Fibroblast of skin of right quadriceps (primary cell): ENCODE measurements at places on chromosomes 5 and 9.

- peak; percentile 72 for DNase-seq
Measured at GRCh38 chr9:94973451-94973941, 247.0 kb downstream of the AOPEP start.

DNA sequence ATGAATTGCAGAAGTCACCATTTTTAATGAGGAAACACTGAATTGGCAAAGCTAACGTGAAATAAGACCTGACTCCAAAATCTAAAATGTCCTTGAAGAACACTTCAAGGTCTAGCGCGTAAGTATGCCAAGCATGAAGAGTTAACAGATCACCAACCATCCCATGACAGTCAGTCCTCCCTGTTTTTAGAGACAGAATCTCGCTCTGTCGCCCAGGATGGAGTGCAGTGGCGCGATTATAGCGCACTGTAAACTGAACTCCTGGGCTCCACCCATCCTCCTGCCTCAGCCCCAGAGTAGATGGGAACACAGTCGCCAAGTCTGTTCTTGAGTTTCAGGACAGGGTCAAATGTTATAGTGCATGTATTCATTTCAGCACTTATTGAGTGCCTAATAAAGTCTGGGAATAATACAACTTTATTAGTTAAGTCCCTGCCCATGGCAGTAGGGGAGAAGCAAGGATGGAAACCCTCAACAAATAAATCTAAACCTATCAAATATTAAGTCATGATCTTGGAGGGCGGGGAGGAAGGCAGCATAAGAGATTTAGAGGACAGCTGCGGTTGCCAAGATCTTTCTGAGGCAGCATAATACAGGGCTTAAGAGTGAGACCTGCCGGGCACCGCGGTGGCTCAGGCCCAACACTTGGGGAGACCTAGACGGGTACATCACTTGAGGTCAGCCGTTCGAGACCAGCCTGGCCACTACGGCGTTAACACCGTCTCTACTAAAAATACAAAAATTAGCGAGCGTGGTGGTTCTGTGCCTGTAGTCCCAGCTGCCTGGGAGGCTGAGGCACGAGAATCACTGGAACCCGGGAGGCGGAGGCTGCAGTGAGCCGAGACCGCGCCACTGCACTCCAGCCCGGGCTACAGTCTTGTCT lies 1.1 kb downstream of the ATPSCKMT start:
- no peak for DNase-seq

GRCh38 chr5:109748546-109748945 lies 58.8 kb downstream of the MAN2A1 start:
- peak; percentile 32 for DNase-seq

GRCh38 chr5:175715627-175716522 lies 58.0 kb downstream of the HRH2 start:
- no peak for DNase-seq

GRCh38 chr9:79682076-79682736 lies 110.4 kb downstream of the TLE4 start:
- DNase-seq = no peak

GRCh38 chr9:5978523-5978922 lies 36.9 kb downstream of the RANBP6 start:
- no peak for DNase-seq

DNA sequence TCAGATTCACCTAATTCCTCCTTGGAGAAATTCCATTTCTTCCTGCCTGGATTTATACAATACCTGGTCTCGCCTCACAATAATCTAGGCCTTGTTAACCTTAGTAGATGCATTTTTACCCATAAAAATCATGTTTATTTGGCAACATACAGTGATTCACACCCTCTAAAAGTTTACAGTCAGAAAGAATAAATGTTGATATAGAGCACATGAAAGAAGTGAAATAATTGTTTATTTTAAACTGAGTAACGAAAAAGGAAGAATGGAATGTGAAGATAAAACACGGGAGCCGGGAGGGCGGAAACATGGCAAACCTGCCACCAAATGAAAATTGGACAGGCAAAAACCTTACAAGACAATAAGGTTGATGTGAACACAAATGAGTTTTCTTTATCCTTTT lies 28.9 kb upstream of the KCNN2 start:
- no peak for DNase-seq

GRCh38 chr5:179228341-179229121 lies 116.7 kb downstream of the ADAMTS2 start:
- no peak for DNase-seq

DNA sequence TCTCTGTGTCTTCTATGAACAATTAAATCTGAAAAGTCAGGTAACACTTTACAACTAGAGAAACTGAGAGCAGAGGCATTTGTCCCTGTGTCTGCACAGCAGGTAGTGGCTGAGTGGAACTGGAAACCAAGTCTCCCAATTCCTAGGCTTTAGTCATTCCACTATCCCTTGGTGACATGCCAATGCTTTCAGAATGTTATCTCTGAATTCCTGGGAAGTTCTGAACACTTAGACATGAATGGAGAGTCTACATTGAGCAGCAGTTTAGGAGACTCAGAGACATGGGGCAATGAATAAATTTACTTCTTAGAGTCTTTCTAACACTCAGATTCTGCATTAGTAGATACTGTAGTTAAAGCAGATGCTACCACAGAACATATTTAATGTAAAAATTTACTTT lies 94.8 kb upstream of the APC start:
- no peak for DNase-seq

DNA sequence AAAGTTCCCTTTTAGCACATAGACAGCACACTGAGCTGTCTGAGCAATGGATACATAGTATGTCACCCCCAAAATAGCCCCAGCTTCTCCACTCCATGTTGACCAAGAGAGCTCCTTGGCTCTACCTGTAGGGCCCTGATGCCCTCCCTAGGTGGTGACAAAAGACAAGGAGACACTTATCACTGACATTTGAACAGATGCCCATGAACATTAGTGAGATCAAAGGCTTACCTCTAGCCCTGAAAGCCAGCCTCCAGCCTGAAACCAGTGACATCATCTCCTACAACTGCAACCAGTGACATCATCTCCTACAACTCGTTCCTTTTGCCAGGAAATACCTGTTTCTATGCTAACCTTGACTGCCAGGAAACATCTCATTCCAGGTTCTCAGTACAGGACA lies 122.7 kb downstream of the FSTL4 start:
- no peak for DNase-seq

DNA sequence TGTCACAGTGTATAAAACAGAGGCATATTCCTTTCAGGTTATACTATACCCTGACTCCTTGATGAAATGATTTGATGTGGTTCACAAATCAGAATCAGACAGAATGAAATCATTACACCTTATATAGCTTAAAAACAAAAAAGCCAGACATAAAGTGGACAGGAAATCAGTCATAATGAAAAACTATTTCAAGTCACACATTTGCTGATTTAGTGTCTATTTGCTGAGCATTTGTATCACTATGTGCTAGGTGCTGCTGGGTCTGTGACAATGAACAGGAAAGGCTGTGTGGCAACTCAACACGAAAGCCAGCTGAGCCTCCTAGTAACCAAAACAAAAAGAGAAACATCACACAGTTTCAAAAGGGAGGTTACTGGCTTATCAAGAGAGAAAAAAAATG lies 194.0 kb downstream of the EFNA5 start:
- DNase-seq = no peak

GRCh38 chr5:31328040-31328733 lies 134.7 kb downstream of the CDH6 start:
- DNase-seq = no peak
